ENCODE measurements at places on chromosomes 5 and 9. TPM values are rescaled to one million over a fixed set of nuclear protein-coding genes. Genes with fewer than 3 reads are reported as not detected.

The INSYN2B gene
- total RNA-seq = 3.6 TPM

The ZNF484 gene
- 15.4 TPM for total RNA-seq

The INSL6 gene
- not detected for total RNA-seq

The PCDHB2 gene
- total RNA-seq = 4.6 TPM

The NUTM2G gene
- total RNA-seq = not detected

The FCN2 gene
- not detected for total RNA-seq

The CYSRT1 gene
- 0.51 TPM for total RNA-seq

The SLC34A3 gene
- not detected for total RNA-seq

The FAM163B gene
- total RNA-seq = not detected

The CCL27 gene
- total RNA-seq = not detected

The GRM6 gene
- not detected for total RNA-seq

The PROB1 gene
- total RNA-seq = 0.77 TPM

The HAVCR1 gene
- total RNA-seq = not detected

The PALM2AKAP2 gene
- total RNA-seq = 9.9 TPM

The DDX46 gene
- 18.7 TPM for total RNA-seq

The WNT8A gene
- not detected for total RNA-seq

The OR1Q1 gene
- not detected for total RNA-seq

The GFI1B gene
- not detected for total RNA-seq

The ZNF354C gene
- total RNA-seq = 12.4 TPM

The ACOT12 gene
- total RNA-seq = 2.0 TPM

The NIPSNAP3A gene
- 16.7 TPM for total RNA-seq

The LRRC8A gene
- total RNA-seq = 28.5 TPM

The PRSS3 gene
- total RNA-seq = 0.26 TPM

The TMEM252 gene
- total RNA-seq = not detected

The ARHGEF28 gene
- 34.3 TPM for total RNA-seq

The SLC36A2 gene
- not detected for total RNA-seq

The TGFBI gene
- 270 TPM for total RNA-seq

The RAPGEF6 gene
- 30.0 TPM for total RNA-seq

The ARAP3 gene
- total RNA-seq = 2.6 TPM

The ICE1 gene
- total RNA-seq = 24.4 TPM

The NR5A1 gene
- total RNA-seq = not detected

The NIM1K gene
- 7.7 TPM for total RNA-seq

The FCN1 gene
- not detected for total RNA-seq

The IFNA17 gene
- not detected for total RNA-seq

The TMC1 gene
- not detected for total RNA-seq

The IGIP gene
- 13.4 TPM for total RNA-seq

The CYSTM1 gene
- 18.7 TPM for total RNA-seq

The FYB1 gene
- total RNA-seq = under 0.01 TPM

The SRD5A1 gene
- 20.6 TPM for total RNA-seq

The EPB41L4A gene
- total RNA-seq = 0.51 TPM

The GABRA6 gene
- not detected for total RNA-seq

The NRG2 gene
- 0.51 TPM for total RNA-seq

The SVEP1 gene
- 76.3 TPM for total RNA-seq

The CARTPT gene
- total RNA-seq = not detected

The IRX2 gene
- 0.33 TPM for total RNA-seq

The NR4A3 gene
- 5.6 TPM for total RNA-seq

The GABBR2 gene
- 0.33 TPM for total RNA-seq

The LMNB1 gene
- 11.6 TPM for total RNA-seq

The DPYSL3 gene
- 135 TPM for total RNA-seq

The RABEPK gene
- 37.8 TPM for total RNA-seq

The LCN1 gene
- total RNA-seq = not detected

The FGD3 gene
- not detected for total RNA-seq

The GMCL2 gene
- total RNA-seq = under 0.01 TPM

The IL4 gene
- not detected for total RNA-seq

The CNTNAP3B gene
- total RNA-seq = not detected

The SLC36A3 gene
- not detected for total RNA-seq

The PRDM9 gene
- total RNA-seq = not detected

The BTNL8 gene
- total RNA-seq = not detected

Data from fibroblast of lung (primary cell).